ENCODE measurements at places on chromosomes 3 and 15.
A peak's percentile ranks its signal among the peaks of the same experiment; 100 is the strongest.

- DNase-seq, result no peak
Observed at GRCh38 chr15:91921188-91921842, 67.8 kb downstream of the SLCO3A1 start.

GRCh38 chr15:94098921-94099573 lies 132.3 kb upstream of the MCTP2 start:
- DNase-seq, result no peak

DNA sequence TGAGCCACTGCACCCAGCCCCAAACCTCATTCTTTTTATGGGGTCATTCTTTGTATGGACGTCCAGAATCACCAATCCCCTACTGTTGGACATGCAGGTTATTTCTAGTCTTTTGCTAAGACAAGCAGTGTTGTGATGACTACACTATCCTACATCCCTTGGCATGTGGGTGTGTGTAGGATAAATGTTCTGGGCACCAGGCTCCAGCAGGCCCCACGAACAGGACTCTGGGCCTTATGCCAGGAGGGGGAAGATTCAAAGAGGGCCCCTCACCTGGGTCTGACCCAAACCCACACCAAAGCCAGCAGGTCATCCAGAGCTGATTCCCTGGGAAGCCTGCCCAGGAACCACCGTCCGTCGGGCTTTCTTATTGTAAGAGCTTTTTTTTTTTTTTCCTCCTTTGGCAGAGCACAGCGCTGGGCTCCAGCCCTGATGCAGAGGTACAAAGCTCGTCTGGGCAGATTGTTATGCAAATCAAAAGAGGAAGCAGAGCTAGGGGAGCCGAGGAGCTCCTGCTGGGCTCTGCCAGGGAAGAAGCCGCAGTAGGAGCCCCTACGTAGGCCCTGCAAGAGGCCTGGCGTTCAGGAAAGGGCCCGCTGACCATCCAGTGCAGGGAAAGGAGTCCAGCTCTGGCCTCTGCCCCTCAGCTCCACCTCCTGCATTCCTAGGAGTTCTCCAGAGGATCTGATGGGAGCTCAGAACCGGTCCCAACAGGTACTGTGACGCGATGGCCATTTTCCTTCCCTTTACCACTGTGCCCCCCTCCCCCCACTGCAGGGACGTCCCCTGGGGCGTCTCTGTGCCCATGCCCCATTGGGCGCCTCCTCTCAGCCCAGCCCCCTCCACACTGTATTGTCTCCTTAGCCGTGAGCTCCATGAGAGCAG lies 29.0 kb upstream of the FURIN start:
- no peak for DNase-seq

- DNase-seq, result peak; percentile 24
Observed at GRCh38 chr15:23566071-23566554, 639 bp downstream of the MKRN3 start.

- no peak for DNase-seq
Observed at GRCh38 chr3:27570421-27571106, 86.4 kb upstream of the SLC4A7 start.

GRCh38 chr3:24201301-24201700 lies 256.2 kb downstream of the NR1D2 start:
- DNase-seq, result no peak
